GM12891 (cell line): ENCODE measurements at places on chromosomes 7 and 10.

DNA sequence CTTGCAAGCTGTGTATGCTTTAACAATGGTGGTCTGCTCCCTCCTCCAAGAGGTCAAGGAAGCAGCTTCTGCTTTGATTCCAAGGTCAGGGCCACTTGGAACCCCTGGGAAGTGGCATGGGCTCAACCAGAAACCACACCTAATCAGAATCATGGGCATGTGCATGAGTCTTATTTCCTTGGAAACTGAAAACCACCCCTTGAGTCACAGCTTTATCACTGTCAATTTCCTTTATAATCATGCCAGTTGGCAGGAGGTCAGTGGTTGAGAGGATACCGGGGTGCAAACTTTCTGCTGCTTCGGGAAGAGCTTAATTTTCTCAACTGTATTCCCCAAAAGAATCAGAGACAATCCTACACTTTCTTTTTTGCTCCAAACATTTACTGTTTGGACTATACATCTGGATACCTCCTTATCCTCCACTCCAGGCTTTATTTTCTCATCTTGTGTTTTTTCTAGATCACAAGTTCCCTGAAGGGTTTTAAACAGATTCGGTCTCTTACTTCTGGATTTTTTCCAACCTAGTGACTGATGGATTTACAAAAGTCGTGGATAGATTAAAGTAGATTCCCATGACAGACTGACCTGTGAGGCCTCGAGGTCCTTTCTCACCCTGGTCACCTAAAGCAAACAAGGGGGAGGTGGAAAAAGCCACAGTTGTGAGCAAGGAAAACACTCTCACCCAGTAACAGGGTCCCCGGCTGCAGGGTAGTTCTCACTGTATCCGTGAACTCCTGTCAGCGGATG, 36.0 kb downstream of the COL17A1 start:
- DNase-seq = no peak

DNA sequence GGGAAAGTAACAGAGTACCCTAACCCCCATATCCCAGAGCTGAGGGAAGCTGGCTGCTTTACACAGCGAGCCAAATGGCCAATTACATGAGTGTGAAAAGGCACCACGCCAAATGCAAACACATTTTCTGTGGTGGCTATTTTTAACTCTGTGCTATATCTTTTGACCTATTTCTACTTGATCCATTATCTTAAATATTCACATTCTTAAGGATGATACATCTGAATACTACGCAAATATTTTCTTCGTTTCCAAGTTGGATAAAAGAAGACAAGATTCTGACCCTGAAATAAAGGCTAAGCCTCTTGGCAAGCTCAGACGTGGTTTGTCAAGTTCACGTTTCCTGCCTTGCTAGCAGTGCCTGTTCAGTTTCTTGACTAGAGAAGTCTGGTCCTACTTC, 146.7 kb upstream of the TMEM196 start:
- DNase-seq = no peak

- DNase-seq = no peak
These were observed 7.9 kb downstream of the NUDT13 start for GRCh38 chr10:73117976-73118743.

GRCh38 chr7:112083776-112084355, 122.3 kb downstream of the DOCK4 start:
- no peak for DNase-seq

GRCh38 chr10:129775681-129776080, 188.4 kb downstream of the EBF3 start:
- DNase-seq = no peak

DNA sequence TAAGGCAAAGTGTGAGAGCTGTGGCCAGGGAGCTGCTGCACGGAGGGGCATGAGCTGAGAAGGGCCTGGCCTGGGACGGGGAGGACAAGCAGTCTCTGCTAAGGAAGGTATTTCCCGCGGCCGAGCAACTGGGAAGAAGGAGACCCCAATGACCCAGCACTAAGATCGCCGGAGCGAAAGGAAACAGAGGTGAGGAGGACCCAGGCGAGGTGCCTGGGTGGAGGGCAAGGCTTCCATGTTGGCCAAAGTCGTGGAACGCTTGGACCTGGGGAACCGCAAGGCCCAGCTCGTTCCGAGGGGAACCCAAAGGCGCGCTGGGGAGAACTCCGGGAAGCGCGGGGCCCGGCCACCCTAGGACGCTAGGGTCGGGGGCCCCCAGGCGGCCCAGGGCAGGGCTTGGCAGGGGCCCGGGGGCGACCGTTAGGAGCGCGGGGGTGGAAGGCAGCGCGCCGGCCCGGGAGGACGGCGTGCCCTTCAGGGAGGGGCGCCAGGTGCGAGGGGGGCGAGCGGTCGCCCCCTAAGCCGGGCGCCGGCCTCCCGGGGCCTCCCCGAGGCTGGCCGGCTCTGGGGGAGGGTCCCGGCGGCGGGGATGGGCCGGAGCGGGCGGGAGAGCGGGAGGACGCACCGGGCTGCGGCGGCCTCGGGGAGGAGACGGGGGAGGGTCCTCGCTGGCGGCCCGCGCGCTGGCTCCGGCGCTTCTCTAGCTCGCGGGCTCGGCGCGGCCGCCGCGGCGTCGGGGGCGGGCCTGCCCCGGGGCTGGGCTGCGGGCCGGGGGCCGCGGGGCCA, 545 bp downstream of the GIGYF1 start:
- DNase-seq = peak; percentile 43

- DNase-seq = no peak
These were observed 131.1 kb downstream of the ELAPOR2 start for GRCh38 chr7:86928308-86928707.

- DNase-seq = peak; percentile 22
These were observed 33.1 kb upstream of the NEUROD6 start for GRCh38 chr7:31373337-31374289.

DNA sequence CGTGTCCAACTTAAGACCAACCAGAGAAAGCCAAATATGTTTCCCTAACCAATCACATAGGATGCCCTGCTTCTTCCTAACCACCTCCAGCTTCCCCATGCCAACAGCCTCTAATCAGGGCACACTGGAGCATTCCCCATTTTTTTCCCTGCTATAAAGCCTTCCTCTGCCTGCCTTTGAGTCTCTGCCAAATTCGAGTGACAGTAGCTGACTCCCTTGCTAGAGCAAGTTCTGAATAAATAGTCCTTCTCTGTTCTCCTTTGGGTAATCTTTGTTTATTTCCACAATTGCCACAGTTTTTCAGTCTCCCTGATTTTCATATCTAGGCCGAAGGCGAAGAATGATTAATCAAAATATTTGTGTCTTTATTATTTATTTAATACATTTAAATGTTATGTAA, 96.7 kb downstream of the ANLN start:
- DNase-seq = no peak

DNA sequence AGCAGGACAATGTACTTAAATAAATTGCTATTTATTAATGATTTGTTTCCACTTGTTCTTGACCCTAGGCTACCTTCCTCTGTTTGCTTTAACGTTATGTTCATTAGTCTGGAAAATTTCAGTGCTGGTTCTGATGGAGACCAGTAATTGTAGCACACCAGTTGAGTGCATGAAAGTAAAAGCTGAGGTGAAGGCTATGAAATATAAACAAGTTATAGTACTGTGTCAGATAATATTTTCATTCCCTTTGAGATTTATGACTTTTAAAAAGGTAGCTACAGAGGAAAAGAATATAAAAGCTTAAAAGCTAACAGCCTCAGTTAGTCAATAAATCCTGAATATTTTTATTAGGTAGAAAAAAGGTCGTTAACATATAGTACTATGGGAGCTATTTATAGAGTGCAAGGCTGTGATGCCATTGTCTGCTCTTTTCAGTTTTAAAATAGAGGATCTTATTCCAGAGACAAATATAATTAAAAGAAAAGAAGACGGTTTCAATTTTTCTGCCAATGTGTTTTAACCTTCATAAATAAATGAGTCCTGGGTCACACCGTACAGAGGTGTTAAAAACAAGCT, 351.8 kb upstream of the ETV1 start:
- no peak for DNase-seq

DNA sequence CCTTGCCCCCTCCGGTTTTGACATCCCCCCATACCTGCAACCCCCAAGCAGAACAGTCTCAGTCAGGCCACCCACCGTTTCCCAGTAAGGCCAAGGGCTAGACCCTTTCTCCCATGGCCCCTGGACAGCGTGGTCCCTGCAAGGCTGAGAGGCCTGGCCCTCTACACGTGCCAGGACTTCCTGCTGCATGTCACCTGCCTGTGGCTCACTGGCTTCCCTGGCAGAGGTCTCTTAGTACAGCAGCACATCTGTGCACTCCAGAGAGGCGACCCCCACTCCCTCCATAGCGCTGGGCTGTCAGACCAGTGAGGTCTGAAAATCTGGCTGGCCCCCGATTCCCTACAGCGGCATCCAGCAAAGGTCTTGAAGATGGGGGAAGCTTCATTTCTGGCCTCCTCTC, 26.4 kb upstream of the JAKMIP3 start:
- no peak for DNase-seq

GRCh38 chr10:131777162-131777561, 123.6 kb upstream of the PPP2R2D start:
- DNase-seq = no peak

- DNase-seq = no peak
These were observed 35.8 kb upstream of the ELN start for GRCh38 chr7:73992101-73992562.

DNA sequence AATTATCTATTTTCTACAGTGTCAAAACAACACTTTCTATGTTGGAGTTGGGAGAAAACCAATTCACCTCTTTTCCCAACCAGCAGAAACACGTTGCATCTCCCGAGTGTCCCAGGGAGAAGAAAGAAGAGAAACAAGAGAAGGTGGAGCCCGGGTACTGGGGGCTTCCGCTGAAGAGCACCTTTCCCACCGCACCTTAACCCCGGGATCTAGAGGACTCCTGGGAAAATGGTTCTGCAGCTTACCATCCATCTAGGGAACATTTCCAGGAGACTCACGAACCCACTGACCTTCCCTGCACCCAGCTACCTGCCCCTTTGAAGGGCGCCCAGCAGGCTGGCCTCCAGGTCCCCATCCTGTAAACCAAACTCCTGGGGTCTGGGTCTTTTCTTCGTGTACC, 346.8 kb downstream of the TCERG1L start:
- no peak for DNase-seq

- DNase-seq = no peak
These were observed 106.3 kb downstream of the GRK5 start for GRCh38 chr10:119313644-119314043.

DNA sequence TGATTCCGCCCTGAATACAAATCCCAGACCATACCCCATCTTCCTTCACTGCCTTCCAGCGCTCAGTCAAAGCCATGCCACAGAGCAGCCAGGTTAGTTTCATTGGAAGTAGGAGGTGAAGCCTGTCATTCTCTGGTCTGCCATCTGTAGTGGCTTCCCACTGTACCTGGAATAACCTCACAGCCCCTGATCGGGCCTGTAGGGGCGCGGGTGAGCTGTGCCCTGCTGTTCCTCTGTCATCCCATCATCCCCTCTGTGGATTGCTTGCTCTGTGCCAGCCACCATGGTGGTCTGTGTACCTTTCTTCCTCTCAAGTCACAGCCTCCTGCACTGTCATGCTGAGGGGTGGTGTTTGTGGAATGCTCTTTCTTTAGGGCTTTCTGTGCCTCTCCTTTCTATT, 155.1 kb downstream of the ZNF22 start:
- DNase-seq = no peak

- DNase-seq = peak; percentile 30
These were observed 14.0 kb upstream of the RALA start for GRCh38 chr7:39609113-39609934.
